ENCODE measurements at places on chromosomes 4 and X.
A peak's percentile ranks its signal among the peaks of the same experiment; 100 is the strongest.

- no peak for DNase-seq
These were observed 85.8 kb downstream of the SLC10A7 start for GRCh38 chr4:146435962-146436361.

DNA sequence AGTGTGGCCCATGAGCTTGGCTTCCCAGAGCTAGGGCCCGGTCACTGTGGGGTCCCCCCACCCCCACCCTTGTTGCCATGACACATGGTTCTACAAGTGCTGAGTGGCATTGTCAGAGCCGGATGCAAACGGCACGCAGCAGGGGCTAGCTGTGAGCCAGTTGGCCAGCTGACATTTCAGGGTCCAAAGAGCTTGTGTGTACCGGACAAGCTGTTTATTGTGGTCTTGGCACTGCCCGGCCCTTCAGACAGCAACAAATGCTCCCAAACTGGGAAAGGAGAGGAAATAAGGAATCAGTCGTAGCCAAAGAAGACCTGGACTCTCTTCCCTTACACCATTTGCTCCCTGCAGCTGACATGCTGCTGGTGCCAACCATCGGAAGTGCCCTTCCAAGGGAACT, 36.8 kb downstream of the TSC22D3 start:
- DNase-seq, result no peak

DNA sequence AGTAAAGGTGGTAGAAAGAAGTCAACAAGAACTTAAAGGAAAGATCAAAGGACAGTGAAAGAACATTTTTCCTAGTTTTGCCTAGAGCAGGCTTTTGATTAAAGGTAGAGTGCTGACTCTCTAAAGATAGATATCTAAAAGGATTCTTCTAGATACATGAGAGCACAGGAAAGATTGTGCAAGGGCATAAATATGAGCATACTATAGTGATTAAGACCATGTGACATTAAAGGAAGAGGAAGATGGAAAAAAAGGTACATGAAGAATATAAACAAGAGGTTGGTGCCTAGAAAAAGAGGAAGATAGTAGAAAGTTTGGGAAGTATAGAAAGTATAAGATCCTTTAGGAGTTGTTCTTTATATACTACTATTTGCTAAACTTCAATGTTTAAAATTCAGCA, 26.1 kb upstream of the TET2 start:
- DNase-seq, result no peak

DNA sequence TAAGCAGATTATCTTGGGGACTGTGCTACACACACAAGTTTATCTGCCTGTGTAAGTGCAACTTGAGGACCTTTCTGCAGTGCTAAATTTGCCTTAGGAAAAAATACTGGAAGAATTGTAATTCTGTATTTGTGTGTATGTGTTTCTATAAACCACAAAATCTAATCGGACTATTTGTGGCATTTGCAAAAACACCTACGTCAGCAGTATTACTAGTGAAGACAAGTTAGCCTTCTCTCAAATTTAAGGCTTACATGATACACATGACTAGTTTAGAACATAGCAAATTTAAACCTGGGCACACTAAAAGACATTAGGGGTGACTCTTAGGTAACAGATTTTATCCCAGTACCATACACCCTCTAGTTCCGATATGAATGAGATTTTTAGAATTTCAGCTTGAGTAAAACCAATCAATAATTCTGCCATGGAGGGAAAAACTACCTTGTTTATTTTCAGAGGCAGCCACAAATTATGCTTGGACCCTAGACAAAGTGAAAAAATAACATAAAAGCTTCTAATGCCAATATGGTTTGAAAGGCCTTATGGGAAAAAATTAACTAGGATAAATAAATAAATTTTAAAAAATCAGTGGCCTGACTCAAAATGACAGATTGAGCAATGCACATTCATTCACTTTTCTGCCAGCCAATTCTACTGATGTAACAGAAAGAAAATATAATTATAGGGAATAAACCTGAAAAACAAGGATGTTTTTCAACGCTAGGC, 176.4 kb downstream of the SNCA start:
- no peak for DNase-seq

- no peak for DNase-seq
These were observed 320.1 kb upstream of the NDST4 start for GRCh38 chr4:115433491-115433890.

DNA sequence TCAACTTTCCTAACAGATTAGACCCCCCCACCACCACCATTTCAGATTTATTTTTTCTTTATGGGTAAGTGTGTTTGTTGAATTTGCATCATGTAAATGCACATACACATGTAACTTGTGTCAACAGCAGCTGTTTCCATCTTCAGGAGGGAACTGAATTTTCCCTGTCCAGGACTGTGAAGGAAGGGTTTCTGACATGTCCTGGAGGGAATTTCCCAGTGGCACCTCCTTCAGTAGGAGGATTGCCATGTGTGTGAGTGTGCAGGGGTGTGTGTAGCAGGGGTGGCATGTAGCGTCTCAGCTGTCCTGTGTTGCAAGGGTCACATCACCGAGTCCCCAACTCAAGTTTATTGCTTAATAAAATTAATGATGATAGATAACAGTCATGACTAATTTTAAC, 19.7 kb downstream of the HERC6 start:
- DNase-seq, result no peak

GRCh38 chrX:48569958-48570357, 4.3 kb upstream of the RBM3 start:
- DNase-seq, result no peak

DNA sequence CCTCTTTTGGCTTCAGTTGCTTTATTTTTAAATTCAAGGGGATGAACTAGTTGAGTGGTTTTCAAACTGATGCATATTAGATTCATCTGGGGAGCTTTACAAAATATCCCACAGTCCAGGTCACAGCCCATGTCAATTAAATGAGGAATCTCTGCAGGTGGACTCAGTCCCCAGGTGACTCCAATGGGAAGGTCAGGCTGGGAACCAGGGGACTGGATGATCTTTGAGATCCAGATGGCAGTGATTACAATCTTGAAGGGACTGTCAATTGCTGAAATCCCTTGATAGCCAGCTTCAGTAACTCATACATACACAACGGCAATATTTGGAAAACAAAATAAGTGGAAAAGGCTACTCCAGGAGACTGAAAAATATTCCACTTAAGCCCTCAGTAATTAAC, 7.0 kb downstream of the ADH1B start:
- DNase-seq, result no peak

DNA sequence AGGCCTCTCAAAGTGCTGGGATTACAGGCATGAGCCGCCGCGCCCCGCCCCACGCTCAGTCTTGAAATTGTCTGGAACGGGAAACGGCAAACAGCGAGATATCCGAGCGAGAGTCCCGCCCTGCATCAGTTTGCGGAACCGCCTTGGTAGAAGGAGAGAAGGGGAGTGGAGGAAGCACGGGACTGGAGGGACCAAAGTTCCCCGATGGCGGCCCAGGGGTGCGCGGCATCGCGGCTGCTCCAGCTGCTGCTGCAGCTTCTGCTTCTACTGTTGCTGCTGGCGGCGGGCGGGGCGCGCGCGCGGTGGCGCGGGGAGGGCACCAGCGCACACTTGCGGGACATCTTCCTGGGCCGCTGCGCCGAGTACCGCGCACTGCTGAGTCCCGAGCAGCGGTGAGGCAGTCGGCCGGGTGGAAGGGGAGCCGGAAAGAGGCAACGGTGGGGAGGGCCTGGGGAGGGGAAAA, at the start of gene BST1:
TSS of gene BST1 (plus strand) at position 125 of the 463 bp plus-strand sequence. CDS start at position 205, 80 bp downstream.
- DNase-seq, result peak; percentile 36

DNA sequence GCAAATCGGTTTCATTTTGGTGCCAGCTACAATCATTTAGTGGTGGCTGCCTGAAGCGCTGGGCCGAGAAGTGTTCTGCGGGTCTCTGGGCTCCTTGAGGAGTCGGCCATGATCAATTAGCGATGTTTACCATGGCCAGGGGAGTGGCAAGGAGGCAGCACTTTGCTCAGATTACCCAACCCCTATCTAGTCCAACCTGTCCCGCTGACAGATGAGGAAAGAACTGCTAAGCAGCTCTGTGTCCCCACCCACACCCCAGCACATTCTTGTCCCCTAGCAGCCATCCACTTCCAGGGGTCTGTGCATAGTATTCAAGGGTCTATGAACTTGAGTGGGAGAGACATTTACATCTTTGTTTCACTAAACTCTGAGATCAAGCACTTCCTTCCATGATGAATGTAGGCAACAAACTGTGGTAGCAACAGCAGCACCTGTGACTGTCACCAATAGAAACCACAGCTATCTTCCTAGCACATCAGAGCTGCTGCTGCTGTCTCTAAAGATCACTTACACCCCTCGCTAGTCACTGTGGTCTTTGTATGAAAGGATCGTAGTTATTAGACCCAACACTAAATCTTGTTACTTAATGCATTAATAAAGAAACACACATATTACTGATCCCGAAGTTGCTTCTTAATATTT, 331.6 kb downstream of the BCOR start:
- no peak for DNase-seq

DNA sequence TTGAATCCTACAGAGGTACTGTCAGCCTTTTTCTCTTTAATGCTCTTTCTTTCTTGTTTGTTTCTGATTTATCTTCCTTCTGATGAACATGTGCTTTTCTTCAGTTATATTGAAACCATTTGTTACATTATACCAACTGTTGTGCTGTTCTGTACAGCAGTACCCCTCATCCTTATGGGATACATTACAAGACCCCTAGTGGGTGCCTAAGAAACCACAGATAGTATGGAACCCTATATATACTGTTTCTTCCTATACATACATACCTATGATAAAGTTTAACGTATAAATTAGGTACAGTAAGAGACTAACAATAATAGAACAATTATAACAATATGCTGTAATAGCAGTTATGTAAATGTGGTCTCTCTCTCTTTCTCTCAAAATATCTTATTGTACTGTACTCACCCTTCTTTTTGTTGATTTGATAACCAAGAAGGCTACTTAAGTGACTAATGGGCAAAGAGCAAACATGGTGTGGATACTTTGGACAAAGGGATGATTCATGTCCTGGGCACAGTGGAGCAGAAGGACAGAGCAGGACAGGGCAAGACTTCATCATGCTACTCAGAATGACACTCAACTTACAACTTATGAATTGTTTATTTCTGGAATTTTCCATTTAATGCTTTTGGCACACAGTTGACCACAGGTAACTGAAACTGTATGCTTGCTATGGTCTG, 10.7 kb upstream of the YIPF7 start:
- DNase-seq, result no peak

GRCh38 chrX:10855845-10856244, 235.5 kb upstream of the MID1 start:
- DNase-seq, result no peak

DNA sequence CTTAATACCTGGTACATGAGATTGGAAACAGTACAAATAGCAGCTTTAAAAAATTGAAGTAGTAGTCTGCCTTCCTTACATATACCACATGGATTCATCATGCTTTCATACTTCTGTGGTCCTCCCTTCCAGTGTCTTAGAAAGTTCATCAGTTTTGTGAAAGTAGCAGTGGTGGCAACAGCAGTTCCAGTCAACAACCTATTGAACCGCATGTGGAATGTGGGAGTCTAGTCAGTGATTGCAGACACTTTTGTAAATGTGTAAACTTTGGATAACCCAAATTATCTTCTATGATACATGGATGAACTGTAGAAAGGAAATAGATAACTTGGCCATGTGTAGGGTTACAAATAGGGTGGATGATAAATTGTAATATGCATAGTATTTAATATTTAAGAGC, 34.1 kb downstream of the FNIP2 start:
- DNase-seq, result no peak

- no peak for DNase-seq
These were observed 9.1 kb downstream of the PPAT start for GRCh38 chr4:56426273-56426672.

DNA sequence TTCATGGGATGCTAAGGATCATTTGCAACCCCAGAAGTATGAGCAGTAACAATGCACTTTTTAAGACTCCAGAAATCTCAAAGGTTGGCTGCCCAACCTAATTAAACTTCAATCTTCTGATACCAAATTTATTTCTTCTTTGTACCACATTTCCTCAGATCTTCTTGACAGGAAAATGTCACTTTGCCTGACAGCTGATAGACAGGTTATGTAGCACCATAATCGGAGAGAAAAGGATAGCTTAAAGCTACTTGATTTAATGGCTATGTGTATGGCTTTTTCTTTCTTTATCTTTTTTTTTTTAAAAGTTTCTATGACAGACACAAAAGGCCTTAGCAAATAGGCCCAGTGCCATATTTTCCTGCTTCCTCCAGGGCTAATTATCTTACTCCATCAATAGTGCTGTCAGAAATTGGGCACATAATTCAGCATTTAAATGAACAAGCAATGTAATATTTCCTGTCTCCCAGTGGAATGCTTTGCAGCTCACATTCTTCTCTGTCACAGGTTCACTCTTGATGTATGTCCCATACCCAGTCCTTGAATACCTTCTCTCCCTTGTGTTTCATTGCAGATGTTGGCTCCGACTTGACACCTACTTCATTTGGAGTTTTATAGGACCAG, 795.7 kb downstream of the ADGRL3 start:
- no peak for DNase-seq

GRCh38 chrX:140733766-140734342, 24.3 kb downstream of the LINC00632 start:
- DNase-seq, result peak; percentile 31

DNA sequence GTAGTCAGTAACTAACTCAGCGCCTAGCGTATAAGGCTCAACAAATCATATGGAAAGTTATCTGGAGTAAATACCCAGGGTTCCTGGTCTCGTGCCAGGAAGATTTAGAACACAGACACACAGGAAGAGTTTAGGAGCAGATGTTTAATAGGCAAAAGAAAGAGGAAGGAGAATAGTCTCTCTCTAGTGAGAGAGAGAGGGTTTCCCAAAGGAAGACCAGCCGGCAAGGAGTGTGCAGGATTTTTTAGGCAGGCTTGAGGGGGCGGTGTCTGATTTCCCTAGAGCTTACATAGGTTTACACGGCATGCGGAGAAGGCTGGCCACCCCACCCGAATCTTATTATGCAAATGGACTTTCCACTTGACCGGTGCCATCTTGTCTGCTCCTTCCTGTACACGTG, 284.0 kb upstream of the FRG1 start:
- no peak for DNase-seq

- DNase-seq, result no peak
These were observed 30.8 kb downstream of the RBBP7 start for GRCh38 chrX:16839219-16839851.

DNA sequence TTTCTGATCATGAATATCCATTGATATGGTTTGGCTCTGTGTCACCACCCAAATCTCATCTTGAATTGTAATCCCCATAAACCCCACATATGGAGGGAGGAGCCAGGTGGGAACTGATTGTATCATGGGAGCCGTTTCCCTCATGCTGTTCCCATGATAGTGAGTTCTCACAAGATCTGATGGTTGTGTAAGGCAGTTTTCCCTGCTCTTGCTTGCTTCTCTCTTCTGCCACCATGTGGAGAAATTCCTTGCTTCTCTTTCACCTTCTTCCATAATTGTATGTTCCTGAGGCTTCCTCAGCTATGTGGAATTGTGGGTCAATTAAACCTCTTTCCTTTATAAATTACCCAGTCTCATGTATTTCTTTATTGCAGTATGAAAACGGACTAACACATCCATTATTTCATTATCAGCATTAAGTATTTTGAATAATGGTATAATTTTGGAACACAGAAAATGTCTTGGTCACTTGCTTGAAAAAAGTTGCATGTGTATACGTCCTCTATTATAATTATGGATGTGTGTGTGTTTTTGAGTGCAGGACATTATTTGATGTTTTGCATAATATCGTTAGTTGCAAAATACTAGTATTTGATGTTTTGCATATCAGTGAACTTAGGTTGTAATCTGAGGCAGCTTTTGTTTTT, 334.6 kb downstream of the PCDH10 start:
- DNase-seq, result no peak

- DNase-seq, result no peak
These were observed 53.6 kb downstream of the HTT start for GRCh38 chr4:3128058-3128457.

Data from T-helper 2 cell (primary cell).